Activated T-helper 1 cell treated with anti-CD3 and anti-CD28 coated beads, Interleukin-2, amount 50 U/mL, for 16 hours (primary cell): ENCODE measurements at places on chromosomes 2 and 18.

DNA sequence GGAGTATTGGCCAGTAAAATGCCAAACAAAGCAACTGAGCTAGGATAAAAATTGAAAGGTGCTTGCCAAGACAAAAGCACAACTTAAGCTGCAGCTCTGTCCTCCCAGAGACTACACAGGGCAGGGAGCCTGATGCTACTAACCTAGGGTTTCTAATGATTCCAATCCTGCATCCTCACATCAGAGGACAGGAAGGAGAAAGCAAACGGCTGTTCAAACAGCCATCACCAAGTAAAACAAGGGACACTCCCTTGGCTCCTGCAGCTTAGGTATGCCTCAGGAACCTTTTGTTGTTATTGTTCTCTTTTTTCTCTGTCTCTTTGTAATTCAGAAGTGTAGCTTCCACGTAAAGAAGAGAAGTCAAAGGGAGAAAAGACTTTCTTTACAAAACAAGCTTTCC is 99.5 kb downstream of the TCF4 start:
- DNase-seq: no peak

GRCh38 chr18:273525-273924 is 5.7 kb upstream of the THOC1 start:
- no peak for DNase-seq

DNA sequence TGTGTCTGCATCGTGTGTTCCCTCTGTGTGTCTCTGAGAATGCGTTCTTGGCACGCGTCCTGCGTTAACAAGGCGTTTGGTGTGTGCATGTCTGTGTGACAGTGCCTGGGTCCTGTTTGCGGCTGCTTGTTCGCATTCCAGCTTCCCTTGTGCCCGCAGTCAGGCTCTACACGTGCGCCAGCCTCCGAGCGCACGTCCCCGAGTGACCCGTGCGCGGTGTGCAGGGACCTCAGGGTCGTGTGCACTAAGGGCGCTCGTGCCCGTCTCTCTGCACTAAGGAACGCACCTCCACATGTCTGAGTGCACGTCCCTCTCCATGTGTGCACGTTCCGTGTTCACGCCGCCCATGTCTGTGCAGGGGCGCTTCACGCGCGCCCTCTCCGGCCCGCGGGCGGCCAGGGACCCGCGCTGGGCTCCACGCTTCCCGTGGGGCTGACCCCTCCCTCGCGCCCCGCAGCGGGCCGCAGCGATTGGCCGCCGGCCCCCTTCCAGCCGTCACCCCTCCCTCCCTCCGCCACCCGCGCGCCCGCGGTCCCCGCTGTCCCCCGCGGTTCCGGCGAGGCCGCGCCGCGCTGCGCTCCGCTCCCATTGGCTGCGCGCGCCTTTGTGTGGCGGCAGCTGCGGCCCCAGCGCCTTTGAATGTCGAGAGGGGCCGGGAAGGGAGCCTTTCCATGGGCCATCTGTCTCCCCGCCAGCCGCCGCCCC is 229.4 kb downstream of the HAUS1 start:
- no peak for DNase-seq

DNA sequence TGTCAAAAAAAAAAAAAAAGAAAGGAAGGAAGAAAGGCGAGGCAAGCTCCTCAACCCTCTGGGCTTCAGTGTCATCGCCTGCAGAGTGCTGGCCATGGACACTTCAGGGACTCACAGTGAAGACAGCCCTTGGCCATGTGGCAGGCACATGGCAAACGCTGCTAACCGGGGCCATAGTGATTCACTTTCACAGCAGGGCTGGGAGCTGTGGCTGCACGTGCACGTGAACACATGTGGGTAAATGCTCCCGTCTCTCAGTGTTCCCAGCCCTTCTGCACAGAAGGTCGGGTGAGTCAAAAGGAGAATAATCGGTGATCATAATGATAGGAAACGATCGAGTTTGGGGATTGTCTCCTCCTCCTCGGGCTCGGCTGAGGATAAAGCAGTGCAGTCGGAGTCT is 46.1 kb upstream of the UBE2F start:
- no peak for DNase-seq

GRCh38 chr2:84613082-84613481 is 96.8 kb downstream of the DNAH6 start:
- no peak for DNase-seq

DNA sequence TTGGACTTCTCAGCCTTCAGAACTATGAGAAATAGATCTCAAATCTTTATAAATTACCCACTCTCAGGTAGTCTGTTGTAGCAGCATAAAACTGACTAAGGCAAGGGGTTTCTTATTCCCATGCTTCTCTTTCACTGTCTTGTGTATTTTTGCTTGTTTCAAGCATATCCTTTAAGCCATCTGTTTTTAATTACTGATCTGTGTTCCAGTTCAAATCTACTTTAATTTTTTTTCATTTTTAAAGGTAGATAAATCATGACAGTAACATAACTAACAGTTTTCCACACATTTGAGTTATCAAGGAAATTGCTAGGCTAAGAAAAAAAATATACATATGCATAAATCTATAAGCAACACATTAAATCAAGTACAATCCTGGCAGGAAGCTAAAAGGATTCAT is 317.9 kb upstream of the TNP1 start:
- no peak for DNase-seq

GRCh38 chr2:177265824-177266817 is 1.6 kb upstream of the NFE2L2 start:
- DNase-seq: no peak

DNA sequence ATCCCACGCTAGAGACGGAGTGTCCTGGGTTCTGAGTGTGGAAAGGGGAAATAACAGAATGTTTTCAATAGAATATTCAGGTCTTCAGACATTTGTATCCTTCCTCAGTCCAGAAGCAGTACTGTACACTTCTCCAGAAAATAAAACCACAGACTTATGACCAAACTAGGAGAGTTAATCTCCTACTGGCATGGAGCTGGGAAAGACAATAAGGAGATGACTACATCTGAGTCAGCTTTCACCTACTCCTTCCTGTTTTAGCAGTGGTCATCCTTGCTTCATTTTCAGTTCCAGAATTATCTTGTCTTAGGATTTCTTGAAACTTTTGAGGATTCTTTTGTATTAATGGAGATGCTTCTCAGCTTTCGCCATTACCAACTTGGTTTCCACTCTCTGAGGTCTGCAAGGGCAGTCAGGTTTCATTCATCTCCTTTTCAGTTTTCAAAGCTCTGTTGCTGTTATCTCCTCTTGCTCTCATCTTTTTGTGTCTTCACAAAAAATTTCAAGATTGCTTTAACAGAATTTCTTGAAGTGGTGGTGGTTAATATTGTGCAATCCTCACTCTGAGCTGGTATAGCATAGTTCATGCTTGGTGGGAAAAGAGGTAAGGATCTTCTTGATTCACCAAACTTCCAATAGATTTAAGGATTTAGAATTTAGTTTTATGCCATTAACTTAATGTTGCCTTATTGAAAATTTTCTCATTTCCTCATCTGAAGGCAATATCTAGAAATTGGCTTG is 23.7 kb upstream of the NR4A2 start:
- DNase-seq: no peak

DNA sequence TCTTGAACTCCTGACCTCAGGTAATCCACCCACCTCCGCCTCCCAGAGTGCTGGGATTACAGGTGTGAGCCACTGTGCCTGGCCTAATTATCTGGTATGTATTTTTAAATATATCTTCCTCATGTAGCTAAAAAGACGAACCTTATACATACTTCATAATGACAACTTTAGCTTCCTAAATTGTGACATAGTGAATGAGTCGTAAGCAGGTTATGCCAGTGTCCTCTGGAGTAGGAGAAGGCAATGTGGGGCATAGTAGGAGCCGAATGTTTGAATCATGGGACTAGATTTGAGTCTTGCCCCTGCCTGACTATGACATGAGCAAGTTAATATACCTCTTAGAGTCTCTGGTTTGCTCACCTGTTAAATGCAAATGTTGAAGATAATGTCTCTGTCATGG is 95.8 kb upstream of the FOSL2 start:
- DNase-seq: no peak

DNA sequence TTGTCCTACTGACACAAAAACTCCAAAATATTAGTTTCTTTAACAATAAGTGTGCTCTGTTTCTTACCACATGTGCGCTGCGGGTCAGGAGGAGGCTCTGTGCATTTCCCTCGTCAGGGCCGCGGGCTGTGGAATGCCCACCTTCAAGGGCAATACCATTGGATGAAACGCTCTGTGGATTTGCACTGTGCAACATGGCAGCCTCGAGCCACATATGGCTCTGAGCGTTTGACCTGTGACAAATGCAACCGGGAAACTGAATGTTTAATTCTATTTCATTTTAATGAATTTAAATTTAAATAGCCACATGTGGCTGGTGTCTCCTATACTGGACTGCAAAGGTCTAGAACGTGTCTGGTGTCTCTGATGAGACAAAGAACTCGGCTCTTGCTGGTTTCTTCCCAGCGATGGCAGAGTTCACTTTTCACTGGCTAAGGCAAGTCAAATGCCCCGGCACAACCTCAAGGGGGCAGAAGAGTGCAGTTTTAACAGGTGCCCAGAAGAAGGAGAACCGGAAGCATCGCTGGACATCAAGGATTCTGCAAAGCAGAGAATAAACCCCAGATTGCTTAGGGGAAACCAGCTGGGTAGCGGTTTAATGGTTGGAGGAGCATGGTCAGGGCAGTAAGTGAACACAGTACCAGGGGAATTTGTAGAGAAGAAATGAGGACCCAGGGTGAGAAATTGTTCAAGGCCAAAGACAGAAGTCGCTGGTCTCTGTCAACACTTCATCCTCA is 37.0 kb upstream of the TMEM18 start:
- no peak for DNase-seq

DNA sequence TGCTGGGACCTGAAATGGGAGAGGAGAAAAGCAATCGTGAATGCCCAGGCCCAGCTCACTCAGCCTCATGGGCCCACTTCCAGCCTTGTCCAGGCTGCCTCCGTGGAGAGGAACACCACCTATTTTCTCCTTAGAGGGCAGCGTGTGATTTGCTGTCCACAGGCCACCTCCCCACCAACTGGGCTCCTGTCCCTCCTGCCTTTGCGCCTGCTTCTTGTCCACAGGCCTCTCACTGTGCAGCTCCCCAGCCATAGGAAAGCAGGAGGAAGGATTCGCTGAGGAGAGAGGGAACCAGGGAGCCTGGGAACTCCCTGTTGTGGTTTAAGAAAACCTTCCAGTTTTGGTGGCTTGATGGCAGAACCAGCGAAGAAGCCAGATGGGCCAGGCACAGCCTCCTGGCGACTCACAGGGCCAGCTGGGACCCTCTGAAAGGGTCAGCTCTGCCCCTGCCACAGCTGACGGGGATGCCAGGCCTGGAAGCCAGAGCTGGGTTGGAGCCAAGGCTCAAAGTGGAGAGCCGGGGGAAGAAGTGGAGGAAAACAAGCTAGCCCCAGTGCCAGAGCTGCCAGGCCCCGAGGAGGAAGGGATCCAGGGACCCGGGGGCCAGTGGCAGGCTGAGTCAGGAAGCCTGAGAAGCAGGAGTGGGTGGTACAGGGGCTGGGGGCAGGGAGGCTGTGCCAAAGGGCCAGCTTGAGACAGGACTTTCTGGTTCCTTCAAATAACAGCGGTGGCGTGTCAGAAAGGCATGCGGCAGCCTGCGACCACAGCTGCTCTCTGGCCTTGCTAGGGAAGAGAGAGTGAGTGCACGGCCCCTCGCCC is 9.9 kb downstream of the TMBIM1 start:
- no peak for DNase-seq

- no peak for DNase-seq
Measured at GRCh38 chr2:112062894-112063293, 7.8 kb downstream of the TMEM87B start.

DNA sequence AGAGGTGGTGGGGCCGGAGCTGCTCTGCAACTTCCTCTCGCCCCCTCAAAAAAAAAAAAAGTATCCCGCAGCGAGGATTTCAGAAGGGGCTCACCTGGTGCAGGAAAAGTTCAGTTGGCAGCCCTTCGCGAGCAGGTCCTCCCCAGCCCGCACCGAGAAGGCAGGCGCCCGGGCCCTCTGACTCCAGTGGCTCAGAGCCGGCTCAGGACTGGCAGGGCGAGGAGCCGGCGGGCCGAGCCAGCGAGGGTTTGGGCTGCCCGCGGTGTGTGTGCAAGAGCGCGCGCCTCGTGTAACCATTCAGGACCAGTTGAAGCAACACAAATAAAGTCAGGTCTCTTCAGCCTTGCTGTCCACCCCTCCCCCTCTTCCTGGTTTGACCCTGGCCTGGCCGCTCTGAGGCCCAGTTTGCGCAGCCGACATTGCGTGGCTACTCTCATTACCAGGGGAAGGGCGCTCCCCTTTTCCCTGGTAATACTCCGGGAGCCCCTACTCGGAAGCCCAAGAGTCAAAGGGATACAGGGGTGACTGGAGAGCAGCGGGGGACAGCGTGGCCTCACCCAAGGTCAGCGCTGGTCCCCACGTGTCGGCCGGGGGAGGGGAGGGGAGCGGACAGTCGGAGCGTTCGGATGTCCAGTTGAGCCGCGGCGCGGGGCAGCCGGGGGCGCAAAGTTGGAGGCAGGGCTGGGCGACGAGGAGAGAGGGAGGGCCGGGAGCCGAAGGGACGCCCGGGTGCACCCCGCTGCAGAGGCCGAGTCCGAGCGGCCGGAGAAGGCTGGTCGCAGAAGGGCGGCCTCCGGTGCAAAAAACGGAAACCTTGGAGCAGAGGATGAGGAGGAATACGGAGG is 12.3 kb downstream of the EN1 start:
- no peak for DNase-seq
